ENCODE measurements at places on chromosomes 4 and X.

DNA sequence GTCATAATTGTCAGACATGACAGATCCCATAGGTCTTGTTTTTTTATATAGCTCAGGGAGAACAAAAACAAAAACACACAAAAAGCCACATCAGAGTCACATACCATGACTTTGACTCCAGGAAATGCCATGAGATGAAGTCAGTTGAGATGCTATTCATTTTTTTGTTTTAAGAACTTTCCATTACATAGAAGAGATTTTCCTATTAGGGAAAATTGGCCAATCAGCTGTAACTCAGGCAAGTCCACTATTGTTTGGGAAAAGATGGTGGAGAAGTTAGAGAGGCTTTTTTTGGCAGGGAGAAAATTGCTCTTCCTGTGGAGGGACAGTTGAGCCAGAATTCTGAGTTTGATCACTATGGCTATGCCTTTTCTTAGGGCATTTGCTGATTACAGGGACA, 72.6 kb downstream of the SMARCA5 start:
- no peak for DNase-seq

GRCh38 chr4:77454858-77455257, 150.8 kb upstream of the CXCL13 start:
- DNase-seq: no peak

DNA sequence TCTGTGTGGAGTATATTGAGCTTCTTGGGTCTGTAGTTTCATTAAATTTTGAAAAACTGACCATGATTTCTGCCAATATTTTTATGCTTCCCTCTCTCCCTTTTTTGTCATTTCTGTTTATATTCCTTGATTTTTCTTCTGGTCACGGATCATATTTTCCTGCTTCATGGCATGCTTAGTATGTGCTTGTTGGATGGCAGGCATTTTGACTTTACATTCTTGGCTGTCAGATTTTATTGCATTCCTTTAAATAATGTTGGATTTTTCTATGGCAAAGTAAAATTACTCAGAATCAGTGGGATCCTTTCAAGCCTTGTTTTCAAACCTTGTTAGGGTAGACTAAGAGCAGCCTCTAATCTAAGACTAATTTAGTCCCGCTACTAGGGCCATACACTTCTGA, 531.8 kb downstream of the IL15 start:
- no peak for DNase-seq

GRCh38 chr4:69697536-69698242, 44.6 kb upstream of the UGT2A1 start:
- no peak for DNase-seq

Measured in activated T-helper 1 cell treated with Interleukin-2 at 50 U/mL for 16 hours (primary cell).